ENCODE measurements at places on chromosomes 6 and 20. TPM values are rescaled to one million over a fixed set of nuclear protein-coding genes. Genes with fewer than 3 reads are reported as not detected.

- DNase-seq: no peak
These were observed 21.4 kb downstream of the CDYL start for GRCh38 chr6:4797587-4797986.

- DNase-seq: no peak
These were observed 22.2 kb upstream of the ADGRG6 start for GRCh38 chr6:142279350-142280180.

- no peak for DNase-seq
These were observed 84.3 kb upstream of the IFNGR1 start for GRCh38 chr6:137303441-137303840.

DNA sequence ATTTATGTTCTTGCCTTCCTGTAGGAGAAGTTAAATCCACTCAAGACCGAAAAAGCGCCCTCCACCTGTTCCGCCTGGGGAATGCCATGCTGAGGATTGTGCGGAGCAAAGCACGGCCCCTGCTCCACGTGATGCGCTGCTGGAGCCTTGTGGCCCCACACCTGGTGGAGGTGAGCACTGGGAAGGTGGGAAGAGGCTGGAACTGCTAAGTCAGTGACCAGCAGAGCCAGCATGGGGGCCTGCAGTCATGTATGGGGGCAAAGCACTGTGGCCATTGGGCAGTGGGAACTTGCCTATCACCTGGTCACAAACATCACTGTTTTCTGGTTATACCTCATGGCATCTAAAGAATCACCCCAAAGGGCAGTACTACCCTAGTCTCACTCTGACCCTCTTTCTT, 78.5 kb upstream of the PBOV1 start:
- DNase-seq: no peak

- no peak for DNase-seq
These were observed 8.0 kb downstream of the CD2AP start for GRCh38 chr6:47485491-47486135.

DNA sequence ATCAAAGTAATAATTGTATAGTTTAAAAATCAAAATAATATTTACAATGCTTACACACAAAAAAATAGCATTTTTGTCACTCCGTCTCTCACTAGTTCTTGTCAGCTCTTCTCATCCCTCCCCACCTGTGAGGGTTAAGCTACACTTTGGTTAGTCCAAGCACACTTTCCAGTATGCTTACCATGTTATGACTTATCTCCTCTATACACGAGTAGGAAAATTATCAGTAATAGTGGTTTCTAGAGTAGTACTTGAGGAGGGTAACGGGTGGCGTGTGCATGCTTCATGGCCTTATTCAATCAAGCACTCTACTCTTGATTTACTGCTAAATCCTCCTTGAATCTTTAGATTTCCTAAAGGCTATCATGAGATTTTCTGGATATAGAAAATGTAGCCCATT, 443.7 kb downstream of the UTRN start:
- DNase-seq: no peak

- no peak for DNase-seq
These were observed 53.5 kb downstream of the GOPC start for GRCh38 chr6:117548797-117549301.

DNA sequence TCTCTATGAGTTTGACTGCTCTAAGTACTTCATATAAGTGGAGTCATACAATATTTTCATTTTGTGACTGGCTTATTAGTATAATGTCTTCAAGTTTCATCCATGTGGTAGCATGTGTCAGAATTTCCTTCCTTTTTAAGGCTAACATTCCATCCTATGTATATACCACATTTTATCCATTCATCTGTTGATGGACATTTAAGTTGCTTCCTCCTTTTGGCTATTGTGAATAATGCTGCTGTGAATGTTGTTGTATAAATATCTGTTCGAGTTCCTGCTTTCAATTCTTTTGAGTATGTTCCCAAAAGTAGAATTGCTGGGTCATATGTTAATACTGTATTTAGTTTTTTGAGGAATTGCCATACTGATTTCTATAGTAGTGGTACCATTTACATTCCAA, 79.5 kb downstream of the PTPRA start:
- DNase-seq: no peak

GRCh38 chr6:113065611-113066010, 718.5 kb downstream of the RFPL4B start:
- no peak for DNase-seq

GRCh38 chr6:2659381-2659780, 91.3 kb downstream of the MYLK4 start:
- no peak for DNase-seq

- no peak for DNase-seq
These were observed 67.2 kb downstream of the FOXO3 start for GRCh38 chr6:108627692-108628550.

- no peak for DNase-seq
These were observed 122.6 kb downstream of the SULF2 start for GRCh38 chr20:47662483-47663353.

- no peak for DNase-seq
These were observed at the start of gene NOX3 for GRCh38 chr6:155455766-155456165. TSS of gene NOX3 (minus strand) at chr6:155455839. CDS start at chr6:155455800, 39 bp downstream.

GRCh38 chr6:31473780-31474761, 23.9 kb upstream of the MICB start:
- DNase-seq: no peak

DNA sequence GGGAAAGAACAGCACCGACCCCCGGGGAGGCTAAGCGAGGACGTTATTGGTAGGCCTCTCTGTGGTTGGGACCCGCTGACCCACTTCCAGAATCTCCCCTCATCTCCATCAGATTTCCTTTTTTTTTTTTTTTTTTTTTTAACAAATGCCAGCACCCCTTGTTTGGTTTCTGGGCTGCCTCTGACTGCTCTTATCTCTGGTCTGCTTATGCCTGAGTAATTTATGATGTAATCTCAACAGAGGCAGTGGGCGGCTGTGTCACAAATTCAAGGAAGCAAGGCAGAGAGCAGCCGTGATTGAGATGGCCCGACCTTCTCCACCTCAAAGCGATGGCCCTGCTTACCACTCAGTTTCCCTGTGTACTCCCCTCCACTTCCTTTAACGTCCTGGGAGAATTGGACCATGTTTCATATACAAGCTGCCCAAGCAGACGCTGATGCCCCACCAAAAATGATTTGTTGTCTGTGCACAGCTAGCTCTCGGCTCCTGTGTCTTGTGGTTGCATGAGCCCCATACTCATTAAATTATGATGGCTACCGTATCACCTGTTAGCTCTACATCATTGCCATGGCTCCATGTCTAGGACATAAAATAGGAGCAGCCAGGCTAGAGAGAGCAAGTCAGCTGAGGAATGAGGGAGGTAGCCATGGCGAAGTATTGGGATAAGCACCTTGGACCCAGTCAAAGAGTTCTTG, 98.1 kb downstream of the ZNF217 start:
- DNase-seq: no peak

DNA sequence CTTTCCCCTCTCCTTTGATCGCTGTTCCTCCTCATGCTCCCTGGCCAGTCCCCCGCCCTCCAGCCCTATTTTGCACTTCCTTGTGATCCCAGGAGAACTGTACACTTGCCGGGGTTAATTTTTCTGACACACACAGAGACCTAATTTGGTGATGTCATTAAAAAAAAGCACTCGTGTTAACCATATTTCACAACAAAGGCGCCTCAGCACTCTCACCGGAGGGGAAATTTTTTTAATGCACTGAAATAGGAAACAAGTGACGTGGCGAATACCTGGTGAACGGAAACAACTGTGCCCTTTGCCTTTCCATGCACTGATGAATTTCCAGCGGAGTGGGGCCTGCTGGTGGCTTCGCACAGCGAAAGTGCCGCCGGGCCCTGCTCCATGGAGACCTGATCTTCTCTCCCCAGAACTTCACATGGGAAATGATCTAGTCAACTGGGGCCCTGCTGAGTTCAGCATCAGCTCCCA, 53.9 kb upstream of the TAGAP start:
- DNase-seq: no peak

DNA sequence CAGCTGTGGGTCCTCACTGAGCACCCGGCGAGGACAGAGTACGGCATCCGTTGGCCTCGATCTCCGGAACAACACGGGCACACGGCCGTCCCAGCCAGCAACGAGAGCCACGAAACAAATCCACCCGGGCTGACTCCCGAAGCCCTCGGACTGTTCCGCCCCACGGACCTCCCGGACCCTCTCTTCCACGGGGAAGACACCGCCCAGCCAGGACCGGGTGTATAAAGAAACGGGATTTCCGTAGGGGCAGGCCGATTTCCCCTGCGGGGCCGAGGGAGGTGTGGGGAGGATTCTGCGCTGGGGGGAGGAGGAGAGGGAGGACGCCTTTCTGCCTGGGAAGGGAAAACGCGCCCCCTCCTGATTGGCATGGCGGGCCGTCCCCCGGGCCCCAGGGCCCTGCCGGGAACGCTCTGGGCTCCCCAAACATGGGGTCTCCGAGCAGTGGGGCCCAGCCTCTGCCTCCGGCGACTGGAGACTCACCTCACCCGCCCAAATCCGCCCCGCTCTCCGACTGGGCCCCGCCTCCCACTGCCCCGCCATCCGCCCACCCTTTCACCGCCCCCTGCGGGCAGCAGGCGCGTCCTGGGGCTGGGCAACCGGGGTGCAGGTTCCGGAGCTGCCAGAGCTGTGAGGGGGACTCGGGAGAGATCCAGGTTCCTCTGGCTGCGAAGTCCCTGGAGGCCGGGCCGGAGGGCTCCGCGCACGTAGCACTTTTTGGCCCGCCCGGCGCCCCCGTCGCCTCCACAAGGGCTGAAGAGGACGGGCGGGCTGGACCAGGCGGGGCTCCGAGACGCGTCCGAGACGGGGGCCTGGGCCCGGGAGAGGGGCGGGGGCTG, 679 bp upstream of the PPDPF start:
- no peak for DNase-seq

DNA sequence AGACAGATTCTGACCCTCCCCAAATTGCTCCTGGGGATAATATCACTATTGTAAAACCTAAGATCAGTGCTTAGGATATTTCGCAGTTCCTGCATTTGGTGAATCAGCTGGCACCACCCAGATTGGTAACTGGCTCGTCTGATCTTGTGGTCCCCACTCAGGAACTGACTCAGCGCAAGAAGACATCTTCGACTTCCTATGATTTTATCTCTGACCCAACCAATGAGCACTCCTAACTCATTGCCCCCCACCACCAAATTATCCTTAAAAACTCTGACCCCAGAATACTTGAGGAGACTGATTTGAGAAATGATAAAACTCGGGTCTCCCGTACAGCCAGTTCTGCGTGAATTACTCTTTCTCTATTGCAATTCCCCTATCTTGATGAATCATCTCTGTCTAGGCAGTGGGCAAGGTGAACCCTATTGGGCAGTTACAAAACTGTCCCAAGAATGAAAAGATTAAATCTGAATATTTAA, 55.7 kb upstream of the PRND start:
- DNase-seq: no peak

- DNase-seq: no peak
These were observed 401.8 kb downstream of the PHF3 start for GRCh38 chr6:64037427-64037826.

Gene BMP2
- total RNA-seq: 25.5 TPM

Gene HCRTR2
- not detected for total RNA-seq

Gene GPX5
- total RNA-seq: not detected

Gene SYNGAP1
- 13.8 TPM for total RNA-seq

Gene UBE2V1
- 83.9 TPM for total RNA-seq

Gene MOCS1
- total RNA-seq: 75.0 TPM

Gene POM121L2
- total RNA-seq: not detected
